ENCODE measurements at places on chromosomes 6 and 20.

- no peak for DNase-seq
Observed at GRCh38 chr20:40265825-40266533, 423.1 kb downstream of the MAFB start.

GRCh38 chr6:51257938-51258337 is 439.3 kb downstream of the TFAP2B start:
- no peak for DNase-seq

GRCh38 chr6:63940056-63940455 is 304.5 kb downstream of the PHF3 start:
- no peak for DNase-seq

- DNase-seq: no peak
Observed at GRCh38 chr20:62776692-62777527, 19.4 kb upstream of the MRGBP start.

DNA sequence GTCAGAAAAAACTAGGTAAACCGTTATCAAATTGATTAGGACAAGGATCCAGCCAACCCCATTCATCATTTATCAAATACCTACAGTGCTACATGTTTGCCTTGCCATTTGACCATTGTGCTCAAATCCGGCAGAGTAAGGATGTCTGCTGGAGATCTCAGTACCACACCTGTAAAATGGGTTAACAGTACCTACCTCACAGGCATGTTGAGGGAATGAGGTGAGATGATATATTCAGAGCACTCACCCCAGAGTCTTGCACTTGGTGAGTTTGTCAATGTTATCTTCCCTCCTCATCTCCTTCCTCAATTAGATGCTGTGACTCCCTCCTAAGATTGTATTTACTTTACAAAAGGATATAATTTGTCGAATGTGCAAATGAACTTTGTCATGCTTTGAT is 54.5 kb upstream of the DSP start:
- no peak for DNase-seq

GRCh38 chr20:45886590-45887345 is 654 bp downstream of the SPATA25 start:
- DNase-seq: no peak

DNA sequence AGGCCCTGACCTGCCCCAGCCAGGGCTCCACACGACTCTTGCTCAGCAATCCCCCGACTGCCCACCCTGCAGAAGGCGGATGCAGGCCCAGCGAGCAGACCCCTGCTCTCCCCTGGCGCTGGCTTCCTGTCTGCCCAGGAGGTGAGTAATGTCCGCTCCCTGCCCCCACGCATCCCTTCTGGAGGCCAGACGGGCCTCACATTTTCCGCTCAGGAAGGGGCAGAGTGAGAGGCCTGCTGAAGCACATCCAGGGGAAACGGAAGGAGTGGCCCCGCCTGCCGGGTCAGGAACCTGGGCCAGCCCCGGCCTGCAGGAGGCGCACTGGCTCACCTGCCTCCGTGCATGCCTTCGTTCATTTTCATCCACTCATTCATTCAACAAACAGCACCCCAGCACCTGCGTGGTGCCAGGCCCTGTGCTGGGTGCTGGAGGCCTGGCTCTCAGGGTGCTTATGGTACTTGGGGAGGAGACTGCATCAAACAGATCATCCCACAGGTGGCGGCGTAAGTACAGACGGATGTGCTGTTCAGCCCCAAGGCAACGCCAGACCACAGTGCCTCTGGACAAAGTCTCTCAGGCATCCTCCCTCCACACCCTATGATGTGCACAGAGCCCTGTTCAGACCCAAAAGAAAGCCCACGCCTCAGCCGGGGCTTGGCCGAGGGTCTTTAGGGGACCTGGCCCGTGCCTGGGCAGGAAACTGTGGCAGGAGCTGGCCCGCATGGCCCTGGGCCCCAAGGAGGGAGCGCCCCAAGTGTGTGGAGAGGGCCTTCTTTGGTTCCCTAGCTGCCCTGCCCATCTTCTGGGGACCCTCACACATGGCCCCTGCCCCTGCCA is 112.1 kb downstream of the ASXL1 start:
- peak; percentile 91 for DNase-seq

- no peak for DNase-seq
Observed at GRCh38 chr6:42520786-42521607, 42.8 kb upstream of the UBR2 start.

DNA sequence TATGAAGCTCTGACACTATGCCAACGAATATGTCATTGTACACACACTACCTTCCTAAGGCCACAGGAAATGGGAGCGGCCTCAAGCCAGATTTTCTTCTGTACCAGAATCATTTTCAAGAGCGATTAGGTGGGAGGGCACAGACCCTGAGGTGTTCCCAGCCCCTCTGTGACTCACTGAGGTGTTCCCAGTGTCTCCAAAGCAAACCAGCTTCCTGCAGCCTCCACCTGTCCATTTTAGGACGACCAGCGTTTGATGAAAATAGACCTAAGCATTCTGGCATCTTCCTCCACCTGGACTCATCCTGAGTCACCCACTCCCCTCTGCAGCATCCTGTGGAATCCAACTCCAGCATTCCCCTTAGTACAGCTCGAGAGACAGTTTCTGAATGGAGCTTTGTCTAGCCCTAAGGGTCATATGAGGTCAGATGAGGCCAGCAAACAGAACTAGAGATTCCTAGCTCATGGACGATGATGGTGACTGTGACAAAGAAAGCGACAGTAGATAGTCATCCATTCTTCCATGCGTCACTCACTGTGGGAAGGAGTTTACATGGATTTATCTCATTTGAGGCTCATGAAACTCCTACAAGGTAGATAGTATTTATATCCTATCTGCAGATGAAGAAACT is 203.4 kb downstream of the PTPRT start:
- DNase-seq: no peak

DNA sequence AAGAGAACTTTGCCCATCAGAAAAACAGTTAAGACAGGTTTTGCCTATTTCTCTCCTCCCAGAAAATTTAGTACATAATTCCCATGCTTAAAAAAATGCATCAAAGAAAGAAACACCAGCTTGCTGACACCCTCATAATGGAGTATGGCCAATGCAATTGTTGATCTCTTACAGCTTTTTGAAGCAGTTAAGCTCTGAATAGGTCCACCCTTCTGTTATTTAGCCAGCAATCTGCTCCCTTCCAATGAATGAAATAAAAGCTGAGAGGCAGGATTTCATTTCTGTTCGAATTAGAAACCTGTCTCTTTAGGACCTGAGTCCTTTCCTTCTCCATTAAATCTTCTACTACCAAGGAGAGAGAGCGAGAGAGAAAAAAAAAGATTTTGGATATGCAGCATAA is 288.7 kb downstream of the RNF144B start:
- no peak for DNase-seq

- DNase-seq: no peak
Observed at GRCh38 chr20:61939691-61940360, 125.9 kb downstream of the TAF4 start.

DNA sequence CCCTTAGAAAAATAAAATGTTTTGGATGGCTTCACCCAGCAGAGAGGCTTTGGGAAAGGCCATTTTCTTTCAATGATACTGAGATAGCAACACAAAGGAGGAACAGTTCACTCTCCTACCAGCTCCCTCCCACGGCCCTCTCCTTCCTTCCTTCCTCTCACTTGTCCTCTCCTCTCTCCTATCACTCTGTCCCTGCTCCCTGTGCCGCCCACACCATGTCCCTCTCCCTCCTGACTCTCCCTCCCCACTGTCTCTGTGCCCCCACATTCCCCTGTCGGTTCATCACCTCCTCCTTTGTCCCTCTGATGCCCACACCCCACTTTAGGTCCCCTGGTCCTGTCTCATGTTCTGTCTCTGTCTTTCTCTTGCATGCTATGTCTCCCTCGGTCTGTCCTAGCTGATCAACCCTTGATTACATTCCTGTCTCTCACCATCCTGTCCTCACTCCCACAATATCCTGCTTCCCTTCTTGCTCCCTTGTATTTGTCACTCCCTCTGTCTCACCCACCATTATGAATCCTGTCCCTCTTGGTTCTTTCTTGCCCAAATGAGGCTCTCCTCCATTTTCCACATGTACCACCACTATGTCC is 30.1 kb downstream of the ELMO2 start:
- no peak for DNase-seq

GRCh38 chr6:133757335-133757734 is 131.6 kb upstream of the TCF21 start:
- no peak for DNase-seq

- peak; percentile 15 for DNase-seq
Observed at GRCh38 chr6:40845553-40845952, 193.5 kb downstream of the UNC5CL start.

- no peak for DNase-seq
Observed at GRCh38 chr6:125942672-125943527, 13.7 kb upstream of the HINT3 start.

DNA sequence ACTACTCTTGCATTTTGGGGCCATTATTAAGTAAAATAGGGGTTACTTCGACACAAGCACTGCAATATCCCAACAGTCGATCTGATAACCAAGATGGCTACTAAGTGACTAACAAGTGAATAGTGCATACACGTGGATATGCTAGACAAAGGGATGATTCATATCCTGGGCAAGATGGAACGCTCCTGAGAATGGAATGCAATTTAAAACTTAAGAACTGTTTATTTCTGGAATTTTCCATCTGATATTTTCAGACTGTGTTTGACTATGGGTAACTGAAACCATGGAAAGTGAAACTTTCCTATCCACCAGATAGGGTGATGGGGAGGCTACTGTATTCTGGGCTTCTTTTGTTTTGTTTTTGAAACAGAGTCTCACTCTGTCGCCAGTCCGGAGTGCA is 66.5 kb downstream of the ILRUN start:
- no peak for DNase-seq

GRCh38 chr6:158408552-158409130 is 96.4 kb downstream of the TULP4 start:
- no peak for DNase-seq

GRCh38 chr6:107625264-107625663 is 135.3 kb downstream of the SOBP start:
- DNase-seq: no peak

DNA sequence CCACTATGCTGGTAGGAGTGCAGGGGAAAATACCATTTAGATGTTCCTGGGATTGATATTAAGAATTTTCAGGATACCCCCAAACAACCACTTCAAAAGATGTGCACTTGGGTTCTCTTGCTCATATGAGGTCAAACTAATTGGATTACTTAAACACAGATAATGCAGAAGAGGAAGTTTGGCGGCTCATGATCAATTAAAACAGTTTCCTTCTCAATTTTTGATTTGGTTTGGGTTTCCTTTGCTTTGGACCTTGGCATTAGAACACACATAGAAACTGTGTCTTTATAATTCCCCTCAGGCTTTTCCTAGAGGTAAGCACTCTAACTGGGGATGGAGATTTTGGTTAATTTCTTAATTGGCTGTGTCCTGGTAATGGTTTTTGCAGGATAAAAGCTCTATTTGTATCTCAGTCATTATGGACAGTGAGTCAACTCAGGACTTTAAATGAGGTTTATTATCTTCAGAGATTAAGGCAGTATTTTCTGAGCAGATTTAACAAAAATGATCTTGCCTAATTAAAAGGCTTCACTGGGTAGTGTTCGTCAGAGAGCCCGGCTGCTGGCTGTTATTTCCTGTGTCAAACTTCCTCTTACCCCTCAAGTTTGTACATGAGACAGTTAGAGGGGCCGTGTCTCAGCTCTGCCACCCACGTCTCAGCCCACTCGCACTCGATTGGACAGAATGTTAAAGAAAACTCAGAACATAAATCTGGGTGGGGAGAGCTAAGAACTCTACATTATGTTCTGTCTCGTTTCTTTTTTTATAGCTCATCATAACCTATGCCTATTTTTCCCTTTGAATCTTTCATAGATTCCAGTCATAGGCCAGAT is 50.3 kb upstream of the PREP start:
- no peak for DNase-seq

DNA sequence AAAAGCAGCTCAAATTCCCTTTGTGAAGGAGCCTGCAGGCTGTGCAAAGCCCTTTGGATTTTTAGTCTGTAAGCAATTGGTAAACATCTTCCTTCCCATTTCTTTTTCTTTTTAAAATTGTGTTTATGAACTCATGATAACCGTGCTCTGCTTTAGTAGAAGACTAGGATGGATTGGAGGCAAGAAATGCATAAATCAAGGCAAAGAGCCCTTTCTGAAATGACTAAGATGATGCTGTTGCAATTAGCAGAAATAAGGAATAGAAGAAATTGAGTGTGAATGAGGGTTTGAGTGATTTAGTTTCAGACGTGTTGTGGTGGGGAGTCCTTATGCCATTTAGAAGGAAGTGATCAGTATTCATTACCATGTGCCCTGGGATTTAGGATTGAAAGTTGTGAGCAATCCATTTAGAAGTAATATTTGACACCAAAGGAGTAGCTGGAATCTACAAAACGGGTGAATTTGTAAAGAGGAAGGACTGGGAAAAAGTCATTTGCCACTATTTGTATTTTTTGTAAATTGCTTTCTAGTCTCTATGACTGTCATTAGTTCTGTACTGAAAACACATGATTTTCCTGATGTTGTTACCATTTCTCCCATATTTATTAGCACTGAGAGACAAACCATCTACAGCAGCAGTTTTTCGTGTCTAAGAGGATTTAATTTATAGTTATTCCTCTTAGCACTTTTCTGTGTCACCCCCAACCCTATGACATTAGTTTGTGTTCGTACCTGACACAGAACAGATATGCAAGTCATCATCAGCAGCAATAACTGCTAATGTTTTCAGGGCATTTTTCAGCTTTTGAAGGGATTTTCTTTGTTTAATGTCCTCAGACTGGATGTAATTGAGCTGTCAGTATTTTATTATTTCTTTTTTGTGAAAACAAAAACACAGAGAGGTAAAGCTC is 265.0 kb downstream of the UTRN start:
- no peak for DNase-seq

GRCh38 chr6:69771158-69771906 is 25.5 kb downstream of the LMBRD1 start:
- DNase-seq: no peak

Data from HuH-7.5 (cell line).